ENCODE measurements at places on chromosomes 4 and X.

DNA sequence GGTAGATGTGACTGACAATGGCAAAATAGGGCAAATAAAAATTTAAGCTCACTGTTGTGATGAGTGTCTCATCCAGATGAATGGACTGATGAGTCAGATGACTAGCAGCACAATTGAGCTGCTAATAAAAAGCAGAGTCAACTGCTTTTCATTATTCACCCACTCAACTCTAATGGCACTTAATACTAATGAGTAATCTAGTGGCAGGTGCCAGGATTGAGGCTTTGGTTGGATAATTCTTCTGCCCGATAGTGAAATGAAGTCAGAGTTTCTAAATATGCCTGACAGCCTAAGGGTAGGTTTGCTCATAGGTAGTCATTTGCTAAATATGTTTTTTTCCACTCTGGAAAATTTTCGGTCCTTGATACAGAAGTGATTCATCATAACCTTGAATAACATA, 10.4 kb downstream of the OGT start:
- no peak for DNase-seq

DNA sequence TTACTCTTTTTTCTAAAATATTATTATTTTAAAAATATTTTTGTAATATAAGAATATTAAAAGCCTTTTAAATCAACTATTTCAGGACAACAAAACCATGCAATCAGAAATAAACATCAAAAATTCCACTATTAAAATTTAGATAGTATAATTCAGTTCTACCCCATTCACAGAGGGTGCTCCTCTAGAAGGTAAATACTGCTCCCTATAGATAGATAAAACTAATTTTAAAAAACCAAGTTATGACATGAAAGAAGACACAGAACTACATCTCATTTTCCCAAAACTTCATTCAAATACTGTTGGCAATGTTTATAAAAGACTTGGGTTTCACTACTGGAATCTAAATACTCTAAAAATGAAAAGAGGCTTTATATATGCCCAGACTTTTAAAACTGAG, 219.3 kb downstream of the SPOCK3 start:
- no peak for DNase-seq

- DNase-seq = no peak
Measured at GRCh38 chrX:117834076-117834475, 282.5 kb downstream of the KLHL13 start.

- DNase-seq = no peak
Measured at GRCh38 chr4:136319789-136320464, 1212.4 kb downstream of the PCDH18 start.

- no peak for DNase-seq
Measured at GRCh38 chr4:95898226-95898625, 58.3 kb downstream of the PDHA2 start.

GRCh38 chr4:110620691-110621327, 2.1 kb downstream of the PITX2 start:
- peak; percentile 60 for DNase-seq

DNA sequence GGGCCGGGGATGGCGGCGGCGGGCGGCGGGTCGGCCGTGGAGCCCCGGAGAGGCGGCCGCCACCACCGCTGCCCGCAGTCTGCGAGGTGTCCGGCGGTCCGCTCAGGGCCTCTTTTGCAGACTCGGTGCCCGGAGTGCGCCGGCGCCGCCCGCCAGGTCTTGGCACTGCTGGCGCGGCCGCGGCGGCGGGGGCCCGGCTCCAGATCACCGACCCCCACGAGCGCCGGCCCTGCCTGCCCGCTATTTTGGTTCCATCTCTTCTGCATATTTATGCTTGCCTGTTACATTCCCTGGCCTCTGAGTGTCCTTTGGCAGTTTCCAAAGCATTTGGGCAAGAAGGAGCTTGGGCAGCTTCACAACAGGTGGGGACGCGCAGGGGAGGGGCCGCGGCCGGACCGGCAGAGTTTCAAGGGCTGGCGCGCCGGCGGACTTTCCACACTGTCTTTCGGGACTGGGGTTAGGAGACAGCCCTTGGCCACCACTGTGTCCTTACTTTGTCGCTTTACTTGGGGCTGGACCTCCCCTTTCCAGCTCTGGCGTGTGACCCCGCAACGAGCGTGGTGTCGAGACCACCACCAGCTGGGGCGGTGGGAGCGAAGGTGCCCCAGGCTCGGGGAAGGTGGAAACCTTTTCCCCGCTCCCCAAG, 668 bp upstream of the TAPT1 start:
- peak; percentile 38 for DNase-seq

DNA sequence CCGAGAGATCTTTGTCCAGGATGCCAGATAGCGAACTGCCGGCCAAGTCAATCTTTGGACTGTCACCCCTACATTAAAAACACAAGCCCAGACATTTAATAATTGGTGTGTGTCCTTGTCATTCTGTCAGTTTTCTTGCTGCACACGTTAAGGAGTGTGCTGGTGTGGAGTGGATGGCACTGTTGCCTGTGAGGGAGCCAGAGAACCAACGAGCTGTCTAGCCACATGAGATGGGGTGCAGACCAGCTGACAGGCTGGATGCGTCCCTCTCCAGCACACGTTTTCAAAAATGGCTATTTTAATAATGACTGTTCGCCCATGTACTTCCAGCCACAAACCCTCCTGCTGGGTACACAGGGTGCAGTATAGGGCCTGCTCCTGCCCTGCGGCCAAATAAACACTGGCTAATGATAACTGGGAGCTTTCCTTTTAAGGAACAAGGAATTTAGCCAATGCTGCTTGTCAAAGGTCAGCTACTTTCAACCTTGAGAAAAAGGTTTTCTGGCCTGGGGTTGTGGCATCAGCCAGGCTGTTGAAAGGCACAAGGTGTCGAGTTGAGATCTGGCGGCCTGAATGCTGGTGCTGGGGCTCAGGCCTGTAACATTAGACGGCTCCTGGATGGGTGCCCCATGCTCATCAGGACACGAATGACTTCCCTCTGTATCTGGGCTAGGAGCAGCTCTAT, 54.0 kb upstream of the MAP3K15 start:
- DNase-seq = no peak

- DNase-seq = no peak
Measured at GRCh38 chr4:20809812-20810211, 109.6 kb downstream of the PACRGL start.

DNA sequence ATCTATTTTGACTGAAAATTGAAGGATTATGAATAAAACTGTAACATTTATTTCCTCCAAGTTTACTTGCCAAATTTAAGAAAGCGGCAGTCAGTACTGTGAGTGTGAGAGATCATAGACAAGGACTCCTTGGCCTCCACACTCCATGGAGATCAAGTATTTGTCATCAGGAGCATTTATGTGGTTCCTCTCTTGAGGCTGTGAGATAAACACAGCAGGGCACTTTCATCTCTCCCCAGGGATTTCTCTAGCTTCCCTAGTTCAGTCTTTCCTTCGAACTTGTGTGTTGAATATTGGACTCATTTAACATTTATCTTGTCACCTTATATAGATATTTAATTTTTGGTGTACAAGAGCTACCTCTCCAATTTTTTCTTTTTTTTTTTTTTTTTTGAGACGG, 40.8 kb downstream of the PDE5A start:
- no peak for DNase-seq

GRCh38 chr4:78644744-78645330, 93.3 kb downstream of the ANXA3 start:
- no peak for DNase-seq

GRCh38 chr4:169099771-169100180, 89.7 kb upstream of the CBR4 start:
- no peak for DNase-seq

DNA sequence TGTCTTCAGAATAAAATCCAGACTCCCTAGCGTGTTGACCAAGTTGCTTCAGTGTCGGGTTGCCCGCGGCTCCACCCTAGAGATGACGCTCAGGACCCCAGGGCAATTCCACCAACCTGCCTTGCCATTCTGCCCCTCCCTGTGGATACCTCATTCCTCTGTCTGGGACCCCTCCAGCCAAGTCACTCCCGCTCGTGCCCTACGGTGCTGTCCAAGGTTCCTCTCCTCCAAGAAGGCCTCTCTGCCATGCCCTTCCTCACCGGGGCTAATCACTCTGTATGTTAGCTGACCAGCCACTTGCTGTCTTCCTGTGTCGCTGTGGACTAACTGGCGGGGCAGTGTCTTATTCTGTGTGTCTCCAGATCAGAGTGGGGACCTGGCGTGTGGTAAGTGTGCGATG, 46.6 kb downstream of the TENM3 start:
- no peak for DNase-seq

DNA sequence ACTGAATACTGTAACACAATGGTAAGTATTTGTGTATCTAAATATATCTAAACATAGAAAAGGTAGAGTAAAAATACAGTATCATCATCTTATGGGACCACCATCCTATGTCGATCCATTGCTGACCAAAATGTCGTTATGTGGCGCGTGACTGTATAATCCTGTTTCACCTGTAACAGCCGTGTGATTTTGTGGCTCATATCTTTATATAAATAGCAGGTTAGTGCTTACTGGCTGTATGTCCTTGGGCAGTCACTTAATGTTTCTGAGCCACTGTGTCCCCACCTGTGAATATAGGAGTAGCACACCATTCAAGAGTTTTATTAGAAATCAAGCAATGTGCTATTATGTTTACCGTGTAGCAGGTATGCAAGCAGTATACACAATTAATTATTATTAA, 226.2 kb upstream of the FAT1 start:
- DNase-seq = no peak

DNA sequence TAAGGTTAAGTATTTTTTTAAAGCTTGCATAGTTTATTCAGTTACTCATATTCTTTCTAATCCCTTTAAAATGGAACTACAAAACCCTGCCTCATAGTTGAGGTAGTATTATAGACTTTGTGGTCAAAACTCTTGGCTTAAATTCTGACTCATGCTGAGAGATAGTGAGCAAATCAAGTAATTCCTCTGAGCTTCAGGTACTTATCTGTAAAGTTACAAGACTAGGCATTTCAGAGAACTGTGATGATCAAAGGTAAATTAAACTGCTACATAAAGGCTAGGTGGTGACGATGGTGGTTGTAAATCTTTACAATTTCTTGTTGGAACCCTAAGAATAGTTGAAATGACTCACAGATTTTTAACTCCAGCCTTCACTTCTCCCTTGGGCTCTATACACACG, 3.2 kb upstream of the CLOCK start:
- no peak for DNase-seq

GRCh38 chrX:3428792-3429191, 82.3 kb upstream of the MXRA5 start:
- DNase-seq = no peak

- DNase-seq = no peak
Measured at GRCh38 chrX:1534301-1535168, 2.5 kb downstream of the P2RY8 start.

DNA sequence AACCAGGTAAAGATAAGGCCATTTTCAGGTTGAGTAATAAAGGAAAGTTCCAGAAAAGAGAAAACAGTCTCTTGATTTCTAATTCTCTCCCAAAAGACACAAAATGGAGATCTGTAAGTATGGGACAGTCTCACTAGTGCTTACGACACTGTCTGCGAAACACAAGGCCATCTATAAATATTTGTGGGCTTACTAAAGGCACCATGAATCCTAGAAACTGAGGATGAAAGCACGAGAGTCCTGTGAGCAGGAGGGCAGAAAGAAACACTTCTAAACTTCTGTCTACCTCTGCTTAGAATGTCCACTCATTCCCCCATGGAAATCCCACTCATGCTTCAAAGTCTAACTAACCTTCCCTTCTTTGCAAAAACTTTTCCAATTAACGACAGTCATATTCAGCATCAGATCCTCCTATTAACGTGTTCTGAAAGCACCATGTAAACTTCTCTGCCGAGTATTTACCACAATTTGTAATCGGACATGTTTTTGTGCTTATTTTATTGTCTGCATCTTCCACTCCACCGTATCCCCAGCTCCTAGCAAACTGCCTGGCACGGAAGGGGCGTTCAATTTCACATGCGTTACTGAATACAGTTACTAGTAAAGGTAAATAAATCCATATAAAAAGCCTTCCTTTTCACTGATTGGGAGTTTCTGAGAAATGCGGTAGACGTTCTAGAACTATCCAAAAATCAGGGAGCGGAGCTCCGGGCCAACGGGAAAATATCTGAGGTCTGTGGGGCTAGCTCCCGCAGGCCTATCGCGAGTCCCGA, 665 bp downstream of the PSMD10 start:
- DNase-seq = no peak

DNA sequence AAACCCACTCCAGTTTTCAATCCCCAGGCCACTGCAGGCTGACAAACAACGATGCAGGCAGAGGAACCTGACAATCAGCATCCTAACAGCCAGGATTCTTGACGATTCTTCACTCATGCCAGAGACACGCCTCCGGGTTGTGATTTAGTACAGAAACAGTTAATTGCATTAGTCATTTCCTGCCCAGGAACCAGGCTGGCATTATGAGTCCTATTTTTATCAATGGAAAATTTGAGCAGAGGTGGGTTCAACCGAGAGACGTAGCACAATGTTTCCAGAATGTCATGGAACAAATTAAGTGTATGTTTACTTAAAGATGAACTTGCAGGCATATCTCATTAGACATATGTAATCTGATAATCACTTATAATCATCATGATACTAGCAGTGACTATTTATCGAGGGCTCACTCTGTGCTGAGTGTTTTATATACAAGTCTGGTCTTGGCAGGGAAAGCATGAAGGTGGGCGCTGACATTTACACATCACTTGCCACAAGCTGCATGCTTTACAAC, 159.7 kb downstream of the NSUN7 start:
- DNase-seq = no peak

GRCh38 chr4:89294573-89295269, 12.9 kb downstream of the GPRIN3 start:
- no peak for DNase-seq

GRCh38 chr4:77097611-77098010, 21.8 kb upstream of the CCNI start:
- no peak for DNase-seq

DNA sequence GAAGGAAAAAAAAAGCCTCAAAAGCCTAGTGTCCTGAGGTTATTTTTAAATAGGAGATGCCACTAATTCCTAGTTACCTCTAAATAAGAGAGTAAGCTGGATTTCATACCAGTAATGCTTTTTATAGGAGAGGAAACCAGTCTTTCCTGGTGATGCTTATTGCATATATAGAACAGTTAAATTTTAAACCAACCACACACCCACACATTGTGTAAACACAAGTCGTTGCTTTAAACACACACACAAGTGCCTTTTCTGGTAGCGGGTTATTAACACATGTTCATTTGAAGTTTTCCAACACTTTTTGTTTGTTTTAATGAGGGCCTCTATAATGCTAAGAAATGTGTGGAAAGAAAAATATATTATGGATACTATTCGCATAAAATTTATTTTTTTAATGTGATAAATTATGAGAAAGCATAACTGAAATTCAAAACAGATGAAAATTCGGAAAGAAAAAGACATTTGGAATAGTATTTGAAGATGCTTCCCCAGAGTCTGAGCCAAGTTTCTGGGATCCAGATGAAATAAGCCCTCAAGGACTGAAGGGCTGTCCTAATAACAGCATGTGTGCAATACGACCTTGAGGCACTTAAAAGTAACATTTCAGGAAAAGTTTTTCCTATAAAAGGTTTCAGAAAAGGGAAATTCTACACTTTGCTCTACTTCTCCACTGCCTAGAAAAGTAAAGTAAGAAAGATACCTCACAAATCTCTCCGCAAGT, 2.0 kb downstream of the ANTXR2 start:
- DNase-seq = no peak

GRCh38 chr4:15707363-15707715, 4.5 kb downstream of the BST1 start:
- DNase-seq = no peak
